Stimulated activated CD8-positive, alpha-beta memory T cell treated with anti-CD3 and anti-CD28 coated beads, Interleukin-4, amount 100 ng/mL, for 24 hours (primary cell): ENCODE measurements at places on chromosomes 16 and 17.

DNA sequence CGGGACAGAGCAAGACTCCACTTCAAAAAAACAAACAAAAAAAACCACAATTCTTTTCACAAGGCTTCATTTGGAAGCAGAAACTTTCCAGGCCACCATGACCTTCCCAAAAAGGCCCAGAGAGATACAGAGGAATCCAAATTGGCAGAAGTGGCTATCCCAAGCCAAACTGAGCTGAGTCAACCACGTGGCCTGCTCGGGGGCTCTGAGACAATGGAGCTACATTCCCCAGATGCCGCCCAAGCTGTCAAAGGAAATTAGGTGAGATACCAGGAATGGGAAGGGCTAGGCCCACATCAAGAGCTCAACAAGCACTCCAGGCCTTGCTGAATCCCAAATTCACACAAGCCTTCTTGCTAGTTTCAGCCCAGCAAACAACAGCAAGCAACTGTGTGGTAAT is 5.7 kb upstream of the EXOSC6 start:
- DNase-seq: no peak

- DNase-seq: no peak
These were observed 6.8 kb downstream of the TBKBP1 start for GRCh38 chr17:47700471-47701449.

DNA sequence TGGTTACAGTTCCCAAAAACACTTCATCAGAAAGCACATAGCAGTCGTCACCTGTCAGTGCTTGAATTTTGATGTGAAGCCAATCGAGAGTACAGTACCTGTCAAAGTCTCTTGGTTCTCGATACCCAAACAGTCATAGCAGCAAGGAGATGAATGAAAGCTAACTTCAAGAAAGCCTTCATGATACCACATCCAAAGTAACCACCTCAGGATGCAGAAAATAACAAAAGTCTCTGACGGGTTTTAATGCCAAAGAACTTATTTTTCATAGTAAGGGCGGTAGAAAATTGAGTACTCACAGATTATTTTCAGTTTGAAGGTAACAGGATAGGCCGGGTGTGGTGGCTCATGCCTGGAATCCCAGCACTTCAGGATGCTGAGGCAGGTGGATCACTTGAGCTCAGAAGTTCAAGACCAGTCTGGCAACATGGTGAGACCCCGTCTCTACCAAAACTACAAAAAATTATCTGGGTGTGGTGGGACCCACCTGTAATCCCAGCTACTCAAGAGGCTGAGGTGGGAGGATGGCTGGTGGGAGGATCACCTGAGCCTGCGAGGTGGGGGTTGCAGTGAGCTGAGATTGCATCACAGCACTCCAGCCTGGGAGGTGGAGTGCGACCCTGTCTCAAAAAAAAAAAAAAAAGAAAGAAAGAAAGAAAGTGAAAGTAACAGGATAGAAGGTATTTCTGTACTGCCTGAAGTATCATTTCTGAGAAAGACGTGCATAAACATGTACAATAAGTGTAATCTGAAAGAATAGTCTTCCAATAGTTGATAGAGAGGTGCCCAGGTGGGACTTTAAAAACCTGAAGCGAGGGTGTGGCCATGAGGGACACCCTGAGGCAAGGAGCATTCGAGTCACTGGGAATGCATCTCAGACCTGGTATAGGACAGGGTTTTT is 15.4 kb downstream of the MFSD11 start:
- no peak for DNase-seq

GRCh38 chr16:67235816-67236562 is 9.1 kb downstream of the TMEM208 start:
- DNase-seq: no peak

DNA sequence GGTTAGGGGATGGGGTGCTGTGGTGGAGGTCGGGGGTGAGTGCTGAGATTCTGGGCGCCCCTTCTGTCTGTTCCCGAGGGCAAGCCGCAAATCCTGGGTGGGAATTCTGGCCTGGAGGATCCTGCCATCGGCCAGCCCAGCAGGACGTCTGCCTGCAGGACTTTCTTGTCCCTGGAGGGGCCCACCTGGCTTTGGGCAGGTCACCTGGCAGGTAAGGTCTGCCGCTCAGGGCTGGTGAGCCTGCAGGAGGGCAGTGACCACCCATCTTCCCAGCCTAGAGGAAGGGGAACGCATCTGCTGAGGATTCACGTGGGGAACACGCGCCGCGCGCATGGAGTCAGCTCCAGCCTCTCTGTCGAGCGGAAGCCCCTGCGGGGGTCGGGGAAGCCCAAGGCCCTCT is 5.4 kb downstream of the RNF222 start:
- no peak for DNase-seq

DNA sequence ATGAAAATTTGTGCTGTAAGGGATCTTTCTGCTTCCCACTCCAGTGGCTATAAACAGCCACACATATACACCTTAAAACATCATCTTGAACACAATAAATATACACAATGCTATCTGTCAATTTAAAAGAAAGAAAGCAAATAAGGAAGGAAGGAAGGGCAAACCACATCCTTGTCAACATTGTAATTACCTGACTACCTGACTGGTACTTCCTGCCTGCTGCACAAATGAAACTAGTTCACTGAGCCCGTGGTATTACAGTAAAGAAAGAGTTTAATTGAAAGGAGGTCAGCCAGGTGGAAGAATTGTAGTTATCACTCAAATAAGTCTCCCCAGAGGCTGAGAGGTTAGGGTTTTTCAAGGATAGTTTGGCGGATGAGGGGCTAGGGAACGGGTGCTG is 344.4 kb upstream of the ASIC2 start:
- DNase-seq: no peak

DNA sequence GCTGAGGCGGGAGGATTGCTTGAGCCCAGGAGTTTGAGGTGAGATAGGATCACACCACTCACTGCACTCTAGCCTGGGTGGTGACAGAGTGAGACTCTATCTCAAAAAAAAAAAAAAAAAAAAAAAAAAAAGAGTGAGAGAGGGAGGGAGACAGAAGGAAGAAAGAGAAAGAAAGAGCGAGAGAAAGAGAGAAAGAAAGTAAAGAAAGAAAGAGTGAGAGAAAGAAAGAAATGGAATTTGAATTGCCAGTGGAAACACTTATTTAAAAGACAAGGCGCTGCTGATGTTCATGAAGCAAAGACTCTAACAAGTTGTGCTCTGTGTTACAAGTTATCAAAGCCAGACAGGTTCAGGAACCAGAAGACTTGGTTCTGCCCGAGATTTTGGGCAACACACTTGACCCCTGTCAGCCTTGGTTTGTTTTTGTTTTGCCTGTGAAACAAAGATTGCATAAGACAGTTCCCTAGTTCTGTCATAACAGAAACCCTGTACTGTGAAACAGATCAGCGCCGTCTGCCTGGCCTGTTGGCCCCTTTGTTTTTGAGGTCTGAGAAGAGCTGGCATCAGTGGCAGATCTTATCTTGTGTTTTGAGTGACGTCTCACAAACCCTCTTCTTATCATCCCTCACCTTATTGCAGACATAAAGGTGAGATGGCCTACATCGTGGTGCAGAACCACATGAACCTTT is 55.4 kb upstream of the ENDOV start:
- DNase-seq: no peak
